Stimulated activated CD8-positive, alpha-beta memory T cell treated with anti-CD3 and anti-CD28 coated beads, Interleukin-2, amount 100 ng/mL, for 1 hour (primary cell): ENCODE measurements at places on chromosomes 3 and 15.

- DNase-seq = no peak
Observed at GRCh38 chr3:152430223-152431002, 161.7 kb downstream of the MBNL1 start.

DNA sequence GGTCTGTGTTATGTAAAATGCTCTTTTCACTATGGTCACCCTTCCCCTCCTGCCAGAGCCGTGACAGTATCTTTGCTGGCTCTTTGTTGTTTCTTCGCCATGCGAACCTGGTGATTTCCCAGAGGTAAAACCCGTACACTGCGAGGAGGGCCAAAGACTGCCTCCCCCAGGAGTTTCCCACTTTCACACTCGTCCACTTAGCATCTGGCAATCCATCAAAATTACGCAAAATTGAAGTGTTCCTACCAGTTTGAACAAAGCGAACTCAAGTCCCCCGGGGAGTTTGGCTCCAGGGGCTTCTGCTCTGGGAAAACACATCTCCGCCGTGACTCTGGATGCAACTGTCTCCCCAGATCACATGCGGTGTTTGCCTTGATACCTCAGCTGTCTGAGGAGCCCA, 239.9 kb downstream of the FAM43A start:
- DNase-seq = no peak

- no peak for DNase-seq
Observed at GRCh38 chr3:157128771-157129681, 30.9 kb downstream of the CCNL1 start.

- DNase-seq = no peak
Observed at GRCh38 chr3:183074261-183074660, 25.0 kb downstream of the MCCC1 start.

DNA sequence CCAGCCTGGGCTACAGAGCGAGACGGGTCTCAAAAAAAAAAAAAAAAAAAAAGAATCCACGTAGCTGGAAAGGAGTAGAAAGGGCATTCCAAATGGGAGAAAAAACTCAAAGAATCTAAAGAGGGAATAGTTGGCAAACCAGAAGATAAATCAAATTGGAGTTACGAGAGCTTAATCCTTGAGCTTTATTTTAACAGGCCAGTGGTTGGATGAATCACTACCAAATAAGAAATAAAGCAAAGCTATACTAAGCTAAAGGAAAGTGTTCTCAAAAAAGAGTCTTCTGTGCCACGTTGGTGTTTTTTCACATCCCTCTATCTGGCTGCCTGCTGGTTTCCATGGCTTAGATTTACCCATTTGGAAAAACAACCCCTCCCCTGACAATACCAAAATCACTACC, 14.0 kb downstream of the VGLL4 start:
- no peak for DNase-seq

DNA sequence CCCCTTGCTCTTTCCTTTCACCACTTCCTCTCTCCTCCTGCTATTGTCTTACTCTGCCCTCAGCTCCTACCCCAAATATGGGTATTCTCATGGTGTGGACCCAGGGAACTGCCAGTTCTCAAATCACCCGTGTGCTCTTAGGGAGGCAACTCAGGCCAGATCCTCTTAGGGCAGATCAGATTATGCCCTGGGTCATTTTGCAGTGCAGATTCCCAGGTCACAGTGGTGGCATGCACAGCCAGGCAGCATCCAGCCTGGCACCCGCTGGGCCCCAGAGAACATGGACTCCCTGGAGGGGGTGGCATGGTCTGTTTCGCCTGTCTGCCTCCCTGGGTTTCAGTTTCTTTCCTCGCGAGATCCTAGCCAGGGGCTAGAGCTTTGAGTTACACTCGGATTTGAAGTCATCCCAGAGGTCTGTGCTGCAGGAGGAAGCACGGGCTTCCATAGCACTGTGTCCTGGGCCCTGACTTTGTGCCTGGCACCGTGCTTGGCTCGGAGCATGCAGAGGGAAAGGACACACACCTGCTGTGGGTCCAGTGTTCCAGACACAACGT, 96.1 kb downstream of the TOP2B start:
- DNase-seq = no peak

- DNase-seq = no peak
Observed at GRCh38 chr3:101043687-101044078, 50.5 kb upstream of the ABI3BP start.

DNA sequence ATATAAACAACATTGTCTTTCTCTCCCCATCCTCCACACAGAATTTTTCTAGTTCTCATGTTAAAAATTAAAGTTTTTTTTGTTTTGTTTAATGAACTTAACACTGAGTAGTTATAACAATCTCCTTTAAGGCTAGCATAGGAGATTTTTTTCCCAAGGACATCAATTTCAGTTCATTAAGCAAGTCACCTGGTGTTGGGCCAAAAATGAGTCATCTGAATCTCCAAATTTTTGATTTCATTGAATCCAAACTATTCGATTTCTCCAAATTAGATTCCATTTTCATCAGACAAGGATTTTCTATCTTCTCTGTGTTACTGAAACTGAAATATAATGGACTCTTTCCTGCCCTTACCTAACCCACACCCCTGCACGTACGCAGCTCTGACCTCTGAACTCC, 631.4 kb upstream of the MDFIC2 start:
- no peak for DNase-seq

DNA sequence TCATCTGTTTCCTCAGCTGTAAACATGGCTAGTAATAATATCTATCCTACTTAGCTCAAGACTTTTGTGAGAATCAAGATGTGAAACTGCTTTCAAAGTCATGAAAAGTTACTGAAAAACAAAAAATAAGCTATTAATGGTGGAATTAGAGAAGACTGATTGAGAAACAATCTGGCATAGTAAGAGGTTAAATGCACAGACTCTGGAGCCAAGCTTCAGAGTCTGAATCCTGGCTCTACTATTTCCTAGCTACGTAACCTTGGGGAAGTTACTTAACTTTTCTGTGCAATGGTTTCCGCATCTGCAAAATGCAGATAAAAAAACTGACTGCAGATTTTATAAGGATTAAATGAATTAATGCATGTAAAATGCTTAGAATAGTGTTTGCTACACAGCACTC, 28.8 kb downstream of the LRRFIP2 start:
- DNase-seq = no peak

DNA sequence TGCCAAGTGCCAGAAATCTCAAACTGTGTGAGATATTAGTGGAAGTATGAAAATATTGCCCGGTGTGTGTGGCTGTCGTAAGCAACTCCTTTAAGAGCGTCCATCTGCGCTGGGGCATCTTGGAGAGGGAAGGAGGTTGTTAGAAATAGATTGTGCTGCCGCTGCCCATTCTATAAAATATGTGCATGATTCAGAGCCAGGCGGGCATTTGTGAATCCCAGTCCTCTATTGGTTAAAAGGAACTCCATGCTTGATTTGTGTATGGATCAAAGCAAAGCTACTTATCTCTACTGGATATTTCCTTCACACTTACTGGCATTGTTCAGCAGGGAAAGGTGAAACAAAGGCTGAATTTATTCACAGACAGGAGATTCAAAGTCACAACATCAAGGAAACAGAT, 89.6 kb upstream of the SNRK start:
- no peak for DNase-seq

GRCh38 chr15:59380902-59381610, 8.4 kb upstream of the MYO1E start:
- DNase-seq = no peak

DNA sequence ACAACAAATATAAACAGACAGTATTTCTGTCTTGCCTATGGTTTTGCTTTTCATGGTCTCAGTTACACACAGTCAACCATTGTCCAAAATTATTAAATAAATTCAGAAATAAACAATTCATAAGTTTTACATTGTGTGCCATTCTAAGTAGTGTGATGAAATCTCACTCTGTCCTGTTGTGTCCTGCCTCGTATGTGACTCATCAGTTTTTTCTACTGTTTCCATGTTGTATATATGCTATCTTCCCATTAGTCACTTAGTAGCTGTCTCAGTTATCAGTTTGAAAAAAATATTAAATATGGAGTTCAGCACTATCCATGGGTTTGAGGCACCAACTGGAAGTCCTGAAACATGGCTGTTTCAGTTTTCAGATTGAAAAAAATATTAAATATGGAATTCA, 282.4 kb upstream of the GRM7 start:
- DNase-seq = no peak

- no peak for DNase-seq
Observed at GRCh38 chr3:170536712-170537111, 49.2 kb downstream of the SLC7A14 start.

GRCh38 chr15:45157974-45158373, 28.2 kb downstream of the DUOX1 start:
- DNase-seq = no peak

DNA sequence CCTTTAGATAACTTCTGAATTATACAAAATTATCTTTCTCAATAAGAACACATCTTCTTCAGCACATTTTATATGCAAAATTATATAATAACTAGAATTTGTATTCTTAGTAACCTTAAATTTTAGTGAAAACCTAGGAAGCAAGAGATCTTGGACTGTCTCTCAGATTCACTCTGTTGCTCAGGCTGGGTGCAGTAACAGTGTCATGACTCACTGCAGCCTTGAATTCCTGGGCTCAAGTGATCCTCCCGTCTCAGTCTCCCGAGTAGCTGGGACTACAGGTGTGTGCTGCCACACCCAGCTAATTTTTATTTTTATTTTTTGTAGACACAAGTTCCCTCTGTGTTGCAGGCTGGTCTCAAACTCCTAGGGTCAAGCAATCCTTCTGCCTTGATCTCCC, 29.9 kb downstream of the MKRN3 start:
- DNase-seq = no peak

GRCh38 chr3:55244247-55244646, 242.9 kb downstream of the WNT5A start:
- no peak for DNase-seq

DNA sequence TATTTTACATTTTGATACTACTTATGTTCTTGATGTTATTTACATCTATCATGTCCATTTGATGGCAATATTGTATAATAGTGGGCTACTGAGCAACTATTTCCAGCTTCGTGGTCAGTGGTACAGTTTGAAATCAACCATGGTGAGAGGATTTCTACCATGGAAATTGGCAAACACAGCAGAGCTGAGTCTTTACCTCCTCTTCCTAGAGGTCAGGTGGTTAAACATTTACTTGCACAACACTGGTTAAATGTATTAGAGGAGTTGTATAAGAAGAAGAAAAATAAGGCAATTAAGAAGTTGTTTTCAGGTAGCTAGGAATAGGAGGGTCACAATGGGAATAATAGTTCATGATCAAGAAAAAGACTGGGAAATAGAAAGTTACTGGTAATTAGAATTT, 7.2 kb upstream of the PPM1L start:
- DNase-seq = no peak

- DNase-seq = no peak
Observed at GRCh38 chr3:22292681-22293080, 541.7 kb upstream of the ZNF385D start.

DNA sequence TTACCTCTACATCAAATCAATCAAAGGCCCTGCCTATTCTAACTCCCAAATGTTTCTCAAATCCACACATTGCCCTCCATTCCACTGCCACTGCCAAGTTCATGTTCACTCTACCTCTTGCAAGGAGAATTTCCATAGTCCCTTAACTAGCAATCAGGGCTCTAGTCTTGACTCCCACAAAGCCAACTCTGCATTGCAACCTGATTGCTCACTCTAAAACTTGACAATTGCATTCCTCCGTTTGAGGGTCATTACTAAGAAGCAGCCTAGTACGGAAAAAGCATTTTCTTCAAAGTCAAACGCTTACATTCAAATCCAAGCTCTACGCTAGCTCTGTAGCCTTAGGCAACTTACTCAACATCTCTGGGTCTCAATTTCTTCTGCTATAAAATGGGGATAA, 1.2 kb downstream of the CPA3 start:
- no peak for DNase-seq

- no peak for DNase-seq
Observed at GRCh38 chr3:186759231-186759930, 24.0 kb upstream of the EIF4A2 start.

- DNase-seq = no peak
Observed at GRCh38 chr15:39657181-39657580, 76.3 kb downstream of the THBS1 start.

DNA sequence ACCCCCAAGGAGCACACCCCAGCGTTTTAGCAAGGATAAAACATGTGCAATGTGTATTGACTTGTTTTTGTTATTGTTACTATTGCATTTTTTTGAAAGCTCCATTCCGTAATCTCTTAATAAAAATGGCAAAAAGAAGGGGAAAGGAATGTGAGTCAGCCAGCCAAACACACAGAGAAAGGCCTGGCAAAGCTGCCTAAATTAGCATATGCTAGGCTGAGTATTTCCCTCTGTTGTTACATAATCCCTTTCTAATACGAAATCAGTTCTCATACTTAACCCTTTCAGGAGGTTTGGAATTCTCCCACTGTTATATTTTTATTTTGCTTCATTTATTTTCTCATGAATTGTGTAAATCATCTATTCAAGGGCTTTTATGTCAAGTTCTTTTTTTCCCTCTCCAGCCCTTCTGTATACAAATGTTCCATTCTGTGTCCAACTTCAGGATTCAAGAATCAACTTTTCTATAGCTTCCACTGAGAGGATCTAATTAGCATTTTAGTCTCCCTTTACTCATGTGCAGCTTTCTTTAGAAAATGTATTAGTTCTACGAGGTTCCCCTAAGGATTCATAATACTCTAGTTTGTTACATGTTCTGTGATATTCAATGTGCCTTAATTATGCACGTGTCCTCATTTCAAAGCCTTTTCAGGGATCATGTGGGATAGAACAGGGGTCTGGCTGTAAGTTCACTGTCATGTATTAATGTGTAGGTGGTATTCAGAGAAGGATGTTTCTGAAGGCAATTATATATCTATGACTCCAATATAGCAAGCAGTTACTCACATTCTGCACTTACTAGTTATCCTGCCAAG, 9.2 kb downstream of the CADM2 start:
- no peak for DNase-seq

GRCh38 chr3:8869613-8870012, 93.7 kb downstream of the RAD18 start:
- no peak for DNase-seq

GRCh38 chr3:100401674-100402041, 319 bp downstream of the LNP1 start:
- peak; percentile 6 for DNase-seq

DNA sequence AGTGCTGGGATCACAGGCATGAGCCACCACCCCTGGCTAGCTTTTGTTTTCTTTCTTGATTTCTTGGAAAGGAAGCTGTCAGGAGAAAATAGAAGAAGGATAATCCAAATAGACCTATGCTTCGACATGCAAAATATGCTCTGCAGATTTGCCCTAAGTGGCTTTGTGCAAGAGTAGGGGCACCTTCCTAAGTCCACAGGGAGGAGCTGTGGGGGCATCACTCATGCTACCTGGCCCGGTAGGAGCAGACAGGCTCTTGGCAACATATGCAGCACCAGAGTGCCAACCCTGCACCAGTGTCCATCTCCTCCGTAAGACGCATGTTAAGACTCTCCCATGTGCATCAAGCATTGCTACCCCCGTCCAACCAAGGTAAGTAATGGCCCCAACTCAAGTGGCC, 190.7 kb upstream of the UBE2E1 start:
- DNase-seq = no peak
